Endothelial cell of umbilical vein (primary cell): ENCODE measurements at places on chromosomes 12 and 14. TPM values are rescaled to one million over a fixed set of nuclear protein-coding genes. Genes with fewer than 3 reads are reported as not detected.

The GARIN6 gene
- not detected in 2 replicates for total RNA-seq

The RDH12 gene
- total RNA-seq, result not detected in 2 replicates

The SIX6 gene
- total RNA-seq, result not detected in 2 replicates

The TIGAR gene
- 31.2 and 36.3 TPM in 2 replicates for total RNA-seq

The PNMA1 gene
- 82.4 and 82.6 TPM in 2 replicates for total RNA-seq

The OR6S1 gene
- total RNA-seq, result not detected in 2 replicates

The SAMD4A gene
- 88.8 and 95.3 TPM in 2 replicates for total RNA-seq

The ADSS1 gene
- total RNA-seq, result 1.9 and 2.7 TPM in 2 replicates

The ASB2 gene
- not detected in 2 replicates for total RNA-seq

The ASCL1 gene
- not detected in 2 replicates for total RNA-seq

The EML5 gene
- total RNA-seq, result 0.09 TPM in 1 of 2 replicates, not detected in the other

The COX8C gene
- not detected in 2 replicates for total RNA-seq

The TMTC1 gene
- 5.1 and 5.4 TPM in 2 replicates for total RNA-seq

The CACNA1C gene
- total RNA-seq, result not detected in 2 replicates

The LALBA gene
- total RNA-seq, result not detected in 2 replicates

The SPTB gene
- 0.07 TPM in 1 of 2 replicates, not detected in the other for total RNA-seq

The CKAP4 gene
- total RNA-seq, result 223 and 249 TPM in 2 replicates

The IL22 gene
- not detected in 2 replicates for total RNA-seq

The RIMKLB gene
- 64.3 and 92.6 TPM in 2 replicates for total RNA-seq

The ARHGEF40 gene
- 1.9 and 2.6 TPM in 2 replicates for total RNA-seq

The C1QL4 gene
- not detected in 2 replicates for total RNA-seq

The RTL1 gene
- total RNA-seq, result not detected in 2 replicates

The INSM2 gene
- not detected in 2 replicates for total RNA-seq

The SLC38A4 gene
- total RNA-seq, result 0.66 TPM in 1 of 2 replicates, not detected in the other

The RPS6KL1 gene
- total RNA-seq, result 23.8 and 25.6 TPM in 2 replicates

The C12orf54 gene
- total RNA-seq, result not detected in 2 replicates

The SLC39A5 gene
- not detected in 2 replicates for total RNA-seq

The ANHX gene
- not detected in 2 replicates for total RNA-seq

The PLEK2 gene
- total RNA-seq, result 3.8 and 4.7 TPM in 2 replicates

The ACVRL1 gene
- total RNA-seq, result 404 and 427 TPM in 2 replicates

The ASCL4 gene
- total RNA-seq, result not detected in 2 replicates

The MUCL1 gene
- not detected in 2 replicates for total RNA-seq

The SPRYD4 gene
- 3.4 and 3.5 TPM in 2 replicates for total RNA-seq

The CHMP4A gene
- 39.7 and 40.9 TPM in 2 replicates for total RNA-seq

The CCDC177 gene
- total RNA-seq, result not detected in 2 replicates

The B4GALNT1 gene
- total RNA-seq, result 0.25 and 0.35 TPM in 2 replicates

The KITLG gene
- 32.5 and 46.4 TPM in 2 replicates for total RNA-seq

The MYL6B gene
- 135 and 137 TPM in 2 replicates for total RNA-seq

The SIX4 gene
- 4.7 and 7.5 TPM in 2 replicates for total RNA-seq

The SLCO1B3 gene
- not detected in 2 replicates for total RNA-seq

The CLEC12A gene
- not detected in 2 replicates for total RNA-seq

The B3GNT4 gene
- total RNA-seq, result 0.23 and 0.31 TPM in 2 replicates

The PPP1R36 gene
- 0.51 and 0.60 TPM in 2 replicates for total RNA-seq
